ENCODE measurements at places on chromosomes 4 and X. TPM values are rescaled to one million over a fixed set of nuclear protein-coding genes. Genes with fewer than 3 reads are reported as not detected.

- no peak for DNase-seq
Observed at GRCh38 chrX:46587158-46587557, 13.6 kb downstream of the CHST7 start.

DNA sequence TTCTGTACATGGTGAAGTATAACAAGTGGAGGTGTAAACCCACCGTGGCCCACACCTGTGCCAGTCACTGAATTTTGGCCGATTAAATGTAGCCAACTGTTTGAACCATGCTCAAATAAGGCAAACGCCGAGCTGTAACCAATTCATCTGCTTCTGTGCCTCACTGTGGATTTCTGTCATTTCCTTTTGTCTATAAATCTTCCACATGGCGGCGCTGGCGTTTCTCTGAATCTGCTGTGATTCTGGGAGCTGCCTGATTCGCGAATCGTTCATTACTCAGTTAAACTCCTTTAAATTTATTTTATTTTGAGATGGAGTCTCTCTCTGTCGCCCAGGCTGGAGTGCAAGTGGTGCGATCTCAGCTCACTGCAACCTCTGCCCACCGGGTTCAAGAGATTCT lies 19.2 kb downstream of the SUPT20HL2 start:
- no peak for DNase-seq

- peak; percentile 11 for DNase-seq
Observed at GRCh38 chrX:44828008-44828605, 15.7 kb upstream of the DUSP21 start.

GRCh38 chrX:17298564-17298963 lies 76.4 kb upstream of the NHS start:
- no peak for DNase-seq

DNA sequence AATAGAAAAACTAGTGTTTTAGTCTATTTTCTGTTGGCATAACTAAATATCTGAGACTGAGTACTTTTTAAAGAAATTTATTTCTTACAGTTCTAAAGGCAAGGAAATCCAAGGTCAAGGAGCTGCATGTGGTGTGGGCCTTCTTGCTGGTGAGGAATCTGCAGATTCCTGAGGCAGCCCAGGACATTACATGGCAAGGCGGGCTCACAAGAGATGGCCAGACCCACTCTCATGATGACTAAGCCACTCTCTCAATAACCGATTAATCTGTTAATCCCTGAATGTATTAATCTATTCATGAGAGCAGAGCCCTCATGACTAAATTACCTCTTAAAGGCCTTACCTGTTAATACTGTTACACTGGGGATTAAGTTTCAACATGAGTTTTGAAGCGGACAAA lies 340.8 kb downstream of the GRXCR1 start:
- no peak for DNase-seq

- no peak for DNase-seq
Observed at GRCh38 chr4:150039274-150040127, 38.7 kb upstream of the DCLK2 start.

DNA sequence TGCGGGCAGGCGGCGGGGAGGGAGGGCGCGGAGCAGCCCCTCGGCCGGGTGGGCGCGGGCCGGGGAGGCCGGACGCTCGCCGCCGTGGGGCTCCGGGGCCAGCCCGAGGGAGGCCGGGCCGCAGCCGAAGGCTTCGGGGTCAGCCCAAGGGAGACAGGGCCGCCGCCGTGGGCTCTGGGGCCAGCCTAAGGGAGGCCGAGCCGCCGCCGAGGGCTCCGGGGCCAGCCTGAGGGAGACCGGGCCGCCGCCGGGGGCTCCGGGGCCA lies 251 bp downstream of the KIAA0232 start:
- no peak for DNase-seq

DNA sequence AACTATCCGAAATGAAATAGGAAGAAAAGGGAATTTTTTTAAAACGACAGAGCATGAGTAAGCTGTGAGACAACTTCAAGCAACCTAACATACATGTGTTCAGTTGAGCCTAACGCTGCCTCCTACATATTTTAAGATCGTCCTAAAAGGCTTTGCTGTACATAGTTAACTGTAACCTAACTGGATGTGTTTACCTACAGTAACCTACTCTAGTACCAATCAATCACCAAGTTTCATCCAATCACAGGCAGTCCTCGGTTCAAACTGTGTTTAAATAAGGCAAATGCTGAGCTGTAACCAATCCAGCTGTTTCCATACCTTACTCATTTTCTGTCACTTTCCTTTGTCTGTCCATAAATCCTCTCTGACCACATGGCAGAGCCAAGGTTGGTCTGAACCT lies 17.1 kb downstream of the RCHY1 start:
- DNase-seq = no peak

GRCh38 chr4:165380805-165381204 lies 2.0 kb downstream of the CPE start:
- DNase-seq = no peak

Gene DCLK2
- 11.7 TPM for total RNA-seq

Gene ADGRL3
- 55.9 TPM for total RNA-seq

Gene TBX22
- total RNA-seq = not detected

Gene CCDC110
- total RNA-seq = 1.4 TPM

Gene SHOX
- not detected for total RNA-seq

Gene SNCA
- 109 TPM for total RNA-seq

Gene GAGE1
- not detected for total RNA-seq

Gene PAK3
- 6.7 TPM for total RNA-seq

Gene PIN4
- 7.8 TPM for total RNA-seq
